ENCODE measurements at places on chromosomes 3 and 15.
A peak's percentile ranks its signal among the peaks of the same experiment; 100 is the strongest.

- no peak for DNase-seq
These were observed 266.9 kb upstream of the TTC14 start for GRCh38 chr3:180335050-180335449.

DNA sequence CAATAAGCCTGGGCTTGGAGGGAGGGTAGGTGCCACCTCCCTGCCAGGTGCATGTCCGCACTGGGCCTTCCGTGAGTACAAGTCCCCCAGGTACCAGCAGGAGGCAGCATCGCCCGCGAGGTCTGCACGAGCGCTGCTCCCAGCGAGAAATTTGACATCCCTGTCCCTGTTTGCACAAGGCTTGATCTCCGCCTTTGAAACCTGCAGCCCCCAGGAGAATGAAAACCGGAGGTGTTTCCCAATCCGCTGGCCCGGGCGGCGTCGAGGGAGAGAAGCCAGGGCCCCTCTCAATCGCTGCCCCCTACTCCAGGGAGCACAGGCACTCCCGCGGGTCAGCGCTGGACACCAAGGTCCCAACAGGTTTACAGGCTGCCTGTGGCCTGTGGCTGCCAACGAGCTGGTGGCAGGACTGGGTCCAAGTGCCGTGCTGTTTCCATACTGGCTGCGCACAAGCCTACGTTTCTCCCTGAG, 961 bp downstream of the HAPLN3 start:
- peak; percentile 60 for DNase-seq

DNA sequence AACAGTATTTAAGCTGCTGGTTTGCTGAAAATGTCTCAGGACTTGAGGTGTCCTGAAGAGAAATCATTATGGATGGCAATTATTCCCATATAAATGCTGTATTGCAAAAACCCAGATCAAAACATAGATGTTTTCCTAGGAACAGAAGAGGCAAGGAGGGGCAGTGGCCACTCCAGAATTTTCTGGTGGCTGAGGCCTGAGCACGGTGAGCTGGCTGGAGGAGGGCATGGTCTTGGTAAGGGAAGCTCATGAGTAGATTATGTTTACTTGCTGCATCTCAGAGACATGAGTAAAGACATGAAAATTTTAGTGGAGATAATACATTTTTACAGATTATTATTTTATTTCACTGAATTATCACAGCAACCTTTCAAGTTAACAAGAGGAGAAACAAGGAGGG, 31.1 kb downstream of the PGPEP1L start:
- DNase-seq, result no peak

DNA sequence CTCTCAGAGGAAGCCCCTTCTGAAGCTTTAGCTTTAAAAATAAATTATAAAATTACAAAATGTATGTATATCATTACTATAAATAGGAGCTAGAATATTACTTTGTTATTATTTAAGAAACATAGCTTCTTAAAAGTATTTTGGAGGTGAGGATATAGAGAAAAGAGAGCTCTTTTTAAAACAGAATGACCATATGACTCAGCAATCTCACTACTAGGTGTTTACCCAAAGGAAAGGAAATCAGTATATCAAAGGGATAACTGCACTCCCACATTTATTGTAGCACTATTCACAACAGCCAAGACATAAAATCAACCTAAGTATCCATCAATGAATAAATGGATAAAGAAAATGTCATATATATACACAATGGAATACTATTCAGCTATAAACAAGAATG, 119.6 kb downstream of the DMXL2 start:
- no peak for DNase-seq

GRCh38 chr3:144391236-144391635, 419.6 kb downstream of the DIPK2A start:
- no peak for DNase-seq

DNA sequence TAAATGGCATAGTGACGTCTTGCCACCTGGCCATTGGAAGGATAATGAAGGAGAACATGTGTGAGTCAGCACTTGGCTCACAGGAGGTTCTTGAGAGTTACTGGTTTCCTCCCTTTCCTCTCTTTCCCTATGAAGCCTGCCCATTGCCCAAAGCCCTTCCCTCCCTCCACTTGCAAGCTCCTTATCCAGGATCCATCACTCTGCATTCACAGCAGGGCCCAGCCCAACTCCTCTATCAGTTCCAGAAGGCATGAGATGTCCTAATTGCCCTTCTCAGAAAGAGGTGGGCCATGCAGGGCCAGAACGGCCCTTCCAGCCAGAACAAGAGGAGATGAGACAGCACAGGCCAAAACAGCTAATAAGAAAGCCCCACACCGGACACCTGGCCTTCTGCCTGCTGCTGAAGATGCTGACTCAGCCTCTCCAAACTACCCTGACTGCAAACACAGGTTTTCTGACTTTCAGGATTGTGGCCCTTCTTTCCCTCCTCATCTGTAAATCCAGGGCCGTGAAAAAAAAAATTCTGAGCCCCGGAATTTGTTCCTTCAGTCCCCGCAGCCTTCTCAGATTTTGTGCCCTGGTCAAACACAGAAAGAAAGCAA, 29.7 kb downstream of the HAPLN3 start:
- DNase-seq, result no peak

Data from BE2C (cell line).